ENCODE measurements at places on chromosomes 6 and 20.

DNA sequence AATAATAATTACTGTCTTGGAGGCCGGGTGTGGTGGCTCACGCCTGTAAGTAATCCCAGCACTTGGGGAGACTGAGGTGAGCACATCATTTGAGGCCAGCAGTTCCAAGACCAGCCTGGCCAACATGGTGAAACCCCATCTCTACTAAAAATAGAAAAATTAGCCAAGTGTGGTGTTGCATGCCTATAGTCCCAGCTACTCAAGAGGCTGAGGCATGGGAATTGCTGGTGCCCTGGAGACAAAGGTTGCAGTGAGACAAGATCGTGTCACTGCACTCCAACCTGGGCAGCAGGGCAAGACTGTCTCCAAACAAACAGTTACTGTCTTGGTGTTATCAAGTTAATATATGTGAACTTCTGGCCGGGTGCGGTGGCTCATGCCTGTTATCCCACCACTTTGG is 4.9 kb downstream of the RRP36 start:
- no peak for DNase-seq

- no peak for DNase-seq
Measured at GRCh38 chr6:131062241-131063027, 611 bp downstream of the EPB41L2 start.

DNA sequence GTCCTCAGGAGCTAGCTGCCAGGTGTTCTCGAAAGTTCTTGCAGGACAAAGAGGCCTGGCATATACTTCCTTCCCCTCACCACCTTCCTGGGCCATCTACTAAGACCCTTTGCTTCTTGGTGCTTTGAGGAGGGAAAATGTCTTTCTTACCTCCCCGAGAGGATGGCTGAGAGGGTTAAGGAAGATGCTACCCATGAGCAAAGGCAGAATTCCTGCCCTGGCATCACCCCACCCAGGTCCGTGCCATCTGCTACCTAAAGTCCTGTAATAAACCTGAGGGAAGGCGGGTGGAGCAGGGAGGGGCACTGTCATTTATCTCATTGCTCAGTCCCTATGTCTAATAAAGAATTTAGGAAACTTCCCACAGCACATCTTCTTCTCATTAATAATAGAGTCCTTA is 16.2 kb downstream of the GFOD1 start:
- peak; percentile 53 for DNase-seq

- DNase-seq = no peak
Measured at GRCh38 chr6:39515471-39515870, 193.0 kb upstream of the KCNK16 start.

DNA sequence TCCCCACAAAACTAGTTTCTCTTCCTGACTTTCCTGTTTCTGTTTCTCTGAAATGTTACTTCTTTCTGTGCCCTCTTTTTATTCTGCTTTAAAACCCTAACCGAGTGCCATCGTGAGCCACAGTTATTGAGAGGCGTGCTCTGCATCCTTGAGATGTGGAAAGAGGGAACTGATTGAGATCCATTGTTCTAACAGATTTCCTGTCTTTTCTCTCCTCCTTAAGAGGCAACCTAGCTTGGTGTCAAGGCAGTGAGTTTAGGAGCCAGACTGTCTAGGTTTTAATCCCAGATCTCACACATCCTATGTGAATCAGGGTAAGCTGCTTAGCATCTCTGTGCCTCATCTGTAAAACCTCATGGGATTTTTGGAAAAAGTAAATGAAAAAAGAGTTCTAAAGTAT is 57.5 kb downstream of the SNX9 start:
- no peak for DNase-seq

GRCh38 chr6:4017058-4017739 is 61.7 kb downstream of the FAM217A start:
- DNase-seq = peak; percentile 35

GRCh38 chr6:95292011-95292410 is 285.3 kb upstream of the MANEA start:
- DNase-seq = no peak

DNA sequence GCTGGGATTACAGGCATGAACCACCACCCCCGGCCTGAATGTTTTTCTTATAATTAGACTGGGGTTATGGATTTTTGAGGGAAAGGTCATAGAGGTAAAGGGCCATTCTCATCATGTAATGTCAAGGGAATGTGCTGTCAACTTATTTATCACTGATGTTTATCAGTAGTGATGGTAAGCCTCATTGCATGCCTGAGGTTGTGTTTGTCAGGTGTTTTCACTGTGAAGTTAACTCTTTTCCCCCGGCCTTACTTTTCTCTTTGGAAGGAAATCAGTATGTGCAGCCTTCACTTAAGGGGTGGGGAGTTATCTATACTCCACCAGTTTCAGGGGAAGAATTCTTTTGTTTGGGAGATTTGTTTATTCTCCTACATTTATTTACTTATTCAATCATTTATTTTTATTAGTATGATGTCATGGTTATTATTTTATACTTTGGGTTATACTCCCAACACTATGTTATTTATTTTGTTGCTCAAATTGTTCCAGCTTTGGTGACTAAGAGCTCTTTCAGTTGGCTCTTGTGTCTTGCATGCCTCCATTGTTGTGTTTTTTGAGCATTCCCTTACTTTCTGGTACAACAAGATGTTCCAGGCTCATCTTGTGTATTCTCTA is 2.8 kb upstream of the SLC17A5 start:
- DNase-seq = no peak

GRCh38 chr6:27966044-27966443 is 9.0 kb downstream of the OR2B6 start:
- no peak for DNase-seq

- DNase-seq = no peak
Measured at GRCh38 chr6:151808371-151809241, 1.1 kb downstream of the ESR1 start.

GRCh38 chr6:137882225-137882961 is 15.3 kb downstream of the TNFAIP3 start:
- DNase-seq = no peak

GRCh38 chr20:50055524-50056083 is 57.3 kb downstream of the UBE2V1 start:
- DNase-seq = no peak

- no peak for DNase-seq
Measured at GRCh38 chr6:138569970-138570724, 70.9 kb upstream of the NHSL1 start.

GRCh38 chr20:50873585-50873984 is 57.7 kb downstream of the ADNP start:
- no peak for DNase-seq

DNA sequence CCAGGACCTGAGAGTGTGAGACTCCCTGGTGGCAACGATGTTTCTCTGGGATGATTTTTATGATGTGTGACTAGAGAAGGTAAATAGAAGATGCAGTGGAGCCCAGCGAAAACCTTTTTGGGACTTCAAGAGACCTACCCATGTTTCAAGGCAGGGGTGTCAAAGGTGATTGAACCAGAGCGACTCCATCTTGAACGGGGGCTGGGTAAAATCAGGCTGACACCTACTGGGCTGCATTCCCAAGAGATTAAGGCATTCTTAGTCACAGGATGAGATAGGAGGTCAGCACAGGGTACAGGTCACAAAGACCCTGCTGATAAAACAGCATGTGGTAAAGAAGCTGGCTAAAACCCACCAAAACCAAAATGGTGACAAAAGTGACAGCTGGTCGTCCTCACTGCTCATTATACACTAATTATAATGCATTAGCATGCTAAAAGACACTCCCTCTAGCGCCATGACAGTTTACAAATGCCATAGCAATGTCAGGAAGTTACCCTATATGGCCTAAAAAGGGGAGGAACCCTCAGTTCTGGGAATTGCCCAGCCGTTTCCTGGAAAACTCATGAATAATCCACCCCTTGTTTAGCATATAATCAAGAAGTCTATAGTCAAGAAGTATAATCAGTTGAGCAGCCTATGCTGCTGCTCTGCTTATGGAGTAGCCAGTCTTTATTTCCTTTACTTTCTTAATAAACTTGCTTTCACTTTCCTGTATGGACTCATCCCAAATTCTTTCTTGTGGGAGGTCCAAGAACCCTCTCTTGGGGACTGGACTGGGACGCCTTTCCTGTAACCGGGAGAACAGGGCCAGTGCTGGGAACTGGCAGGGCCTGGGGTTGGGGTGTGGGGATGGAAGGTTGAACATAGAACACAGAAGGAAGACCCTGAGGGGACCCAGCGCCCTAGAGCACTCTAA is 526.4 kb downstream of the QKI start:
- DNase-seq = no peak

DNA sequence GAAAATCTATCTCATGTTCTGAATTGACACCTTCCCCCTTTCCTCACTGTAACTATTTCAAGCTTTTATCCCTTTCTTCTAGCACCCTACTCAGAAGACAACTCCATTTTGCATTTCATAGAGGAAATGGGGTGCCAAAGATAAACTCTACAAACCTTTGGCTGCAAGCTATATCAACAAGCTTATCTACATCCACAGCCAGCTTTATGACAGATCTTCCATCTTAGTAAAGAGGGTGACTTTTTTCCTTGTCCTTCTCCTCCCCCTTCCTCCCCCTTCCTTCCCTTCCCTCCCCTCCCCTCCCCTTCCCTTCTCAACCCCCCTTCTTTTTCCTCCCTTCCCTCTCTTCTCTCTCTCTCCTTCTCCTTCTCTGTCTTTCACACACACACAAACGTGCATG is 58.0 kb upstream of the OLIG3 start:
- DNase-seq = no peak

DNA sequence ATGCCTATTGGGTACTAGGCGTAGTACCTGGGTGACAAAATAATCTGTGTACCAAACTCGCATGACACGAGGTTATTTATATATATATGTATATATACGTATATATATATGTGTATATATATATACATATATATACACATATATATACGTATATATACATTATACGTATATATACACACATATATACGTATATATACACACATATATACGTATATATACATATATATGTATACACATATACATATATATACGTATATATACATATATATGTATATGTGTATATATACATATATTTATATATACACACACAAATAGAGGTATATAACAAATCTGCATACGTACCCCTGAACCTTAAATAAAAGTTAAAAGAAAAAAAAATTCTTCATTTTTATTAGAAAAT is 103.2 kb downstream of the ZDHHC14 start:
- DNase-seq = no peak

- DNase-seq = no peak
Measured at GRCh38 chr20:34362502-34363061, 491 bp upstream of the ITCH start.

- DNase-seq = no peak
Measured at GRCh38 chr6:129189266-129189665, 306.3 kb downstream of the LAMA2 start.

GRCh38 chr20:49851991-49852390 is 39.4 kb downstream of the SLC9A8 start:
- no peak for DNase-seq

DNA sequence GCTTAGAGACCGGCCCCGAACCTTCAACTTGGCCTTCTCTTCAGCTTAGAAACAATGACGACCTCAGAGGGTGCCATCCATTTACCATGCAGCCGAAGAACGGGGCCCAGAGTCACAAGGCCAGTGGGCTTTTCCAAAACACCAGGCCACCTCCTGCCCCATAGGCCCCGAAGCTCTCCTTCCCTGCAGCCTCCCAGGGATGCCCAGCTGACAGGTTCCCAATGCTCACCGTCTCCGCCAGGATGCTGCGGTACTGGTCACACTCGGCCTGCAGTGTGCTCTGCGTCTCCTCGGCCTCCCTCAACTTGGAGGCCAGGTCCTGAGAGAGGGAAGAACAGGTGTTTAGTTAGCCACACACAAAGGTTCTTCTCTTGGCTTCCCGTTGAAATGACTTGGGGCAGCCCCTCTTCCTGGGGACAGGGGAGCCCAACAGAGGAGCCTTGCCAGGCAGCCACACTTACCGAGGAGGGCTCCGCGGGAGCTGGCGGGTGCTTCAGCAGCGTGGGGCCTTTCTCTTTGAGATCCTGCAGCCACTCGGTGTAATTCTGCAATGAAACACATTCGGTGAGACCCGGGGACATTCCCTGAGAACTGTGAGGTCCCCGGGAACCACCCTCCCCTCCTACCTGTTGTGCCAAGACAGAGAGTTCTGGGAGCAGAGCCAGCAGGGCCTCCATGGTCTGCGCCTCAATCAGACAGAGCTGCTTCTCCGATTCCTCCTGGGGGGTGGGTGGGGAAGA is 51.5 kb downstream of the DSTN start:
- DNase-seq = no peak

DNA sequence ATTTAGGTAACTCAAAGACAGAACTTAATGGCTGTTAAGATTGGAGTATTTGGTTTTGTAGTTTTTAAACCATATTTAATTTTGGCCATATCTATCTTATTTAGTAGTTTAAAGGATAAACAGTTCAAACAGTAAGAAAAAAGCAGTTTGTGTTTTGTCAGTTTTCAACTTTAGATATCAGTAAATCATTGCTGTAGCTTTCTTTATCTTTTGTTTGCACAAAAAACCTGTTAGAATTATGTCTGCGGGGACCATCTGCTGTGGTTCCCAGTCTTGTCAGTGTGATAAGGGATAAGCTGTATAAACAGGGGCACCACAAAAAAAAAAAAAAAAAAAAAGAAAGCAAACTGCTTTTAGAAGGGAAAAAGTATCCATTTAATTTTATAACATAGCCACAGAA is 40.9 kb downstream of the CDKAL1 start:
- DNase-seq = peak; percentile 82

- DNase-seq = no peak
Measured at GRCh38 chr6:53640361-53640760, 25.2 kb downstream of the KLHL31 start.

GRCh38 chr6:160088784-160089533 is 32.7 kb upstream of the SLC22A1 start:
- no peak for DNase-seq

DNA sequence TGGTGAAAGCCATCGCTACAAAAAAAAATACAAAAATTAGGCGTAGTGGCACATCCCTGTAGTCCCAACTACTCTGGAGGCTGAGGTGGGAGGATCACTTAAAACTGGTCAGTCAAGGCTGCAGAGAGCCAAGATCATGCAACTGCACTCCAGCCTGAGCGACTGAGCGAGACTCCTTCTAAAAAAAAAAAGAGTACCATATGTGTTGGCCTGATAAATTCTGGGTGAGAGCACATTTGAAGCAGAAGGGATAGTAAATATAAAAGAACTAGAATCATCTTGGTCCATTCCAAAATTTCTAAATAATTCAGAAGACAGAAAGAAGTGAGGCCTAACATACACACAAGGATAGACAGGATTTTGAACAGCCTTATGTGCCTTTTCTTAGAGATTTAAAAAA is 2.2 kb downstream of the IBTK start:
- no peak for DNase-seq

DNA sequence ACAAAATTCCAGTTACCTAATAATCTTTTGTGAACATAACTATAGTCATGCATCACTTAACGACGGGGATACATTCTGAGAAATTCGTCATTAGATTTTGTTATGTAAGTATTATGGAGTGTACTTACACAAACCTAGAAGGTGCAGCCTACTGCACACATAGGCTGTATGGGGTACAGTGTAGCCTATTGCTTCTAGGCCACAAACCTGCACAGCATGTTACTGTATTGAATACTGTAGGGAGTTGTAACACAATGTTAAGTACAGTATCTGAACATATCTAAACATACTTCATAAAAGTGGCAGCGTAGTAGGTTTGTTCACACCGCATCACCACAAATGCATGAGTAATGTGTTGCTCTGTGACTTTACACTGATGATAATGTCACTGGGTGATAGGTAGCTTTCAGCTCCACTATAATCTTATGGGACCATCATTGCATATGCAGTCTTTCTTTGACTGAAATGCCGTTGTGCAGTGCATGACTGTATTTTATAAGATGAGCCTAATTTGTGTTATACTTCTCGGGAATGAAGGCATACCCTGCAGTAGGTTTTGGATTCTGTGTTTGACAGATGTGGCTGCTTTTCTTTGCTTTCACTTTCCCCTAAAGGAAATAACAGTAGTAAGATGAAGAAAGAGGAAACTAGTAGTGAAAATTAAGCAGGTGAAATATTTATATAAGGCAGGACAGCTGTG is 365.6 kb downstream of the FARS2 start:
- no peak for DNase-seq
